Left lobe of liver (tissue), 2 donors: ENCODE measurements at places on chromosomes 6 and 20. TPM values are rescaled to one million over a fixed set of nuclear protein-coding genes. Genes with fewer than 3 reads are reported as not detected.

The SNTA1 gene
- 12.1 TPM for total RNA-seq

The PTPN1 gene
- 8.9 TPM for total RNA-seq

The NDRG3 gene
- 8.1 TPM for total RNA-seq

GRCh38 chr20:41424011-41424410 is 57.4 kb upstream of the EMILIN3 start:
- no peak for DNase-seq

DNA sequence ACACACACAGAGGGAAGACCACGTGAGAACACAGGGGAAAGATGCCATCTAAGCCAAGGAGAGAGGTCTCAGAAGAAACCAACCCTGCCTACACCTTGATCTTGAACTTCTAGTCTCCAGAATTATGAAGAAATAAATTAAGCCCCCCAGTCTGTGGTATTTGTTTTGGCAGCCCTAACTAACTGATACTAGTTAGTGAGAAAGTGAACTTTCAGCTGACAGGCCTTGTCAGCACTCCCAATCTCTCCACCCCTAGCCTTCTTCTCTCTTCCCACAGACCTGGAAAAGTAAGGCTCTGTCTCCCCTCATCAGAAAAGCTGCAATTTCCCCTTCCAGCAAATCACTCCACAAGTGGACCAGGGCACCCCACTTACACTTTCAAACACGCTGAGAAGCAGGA is 108.6 kb upstream of the CDYL start:
- peak; percentile 3 for DNase-seq

GRCh38 chr6:152360034-152360433 is 277.1 kb downstream of the SYNE1 start:
- no peak for DNase-seq

DNA sequence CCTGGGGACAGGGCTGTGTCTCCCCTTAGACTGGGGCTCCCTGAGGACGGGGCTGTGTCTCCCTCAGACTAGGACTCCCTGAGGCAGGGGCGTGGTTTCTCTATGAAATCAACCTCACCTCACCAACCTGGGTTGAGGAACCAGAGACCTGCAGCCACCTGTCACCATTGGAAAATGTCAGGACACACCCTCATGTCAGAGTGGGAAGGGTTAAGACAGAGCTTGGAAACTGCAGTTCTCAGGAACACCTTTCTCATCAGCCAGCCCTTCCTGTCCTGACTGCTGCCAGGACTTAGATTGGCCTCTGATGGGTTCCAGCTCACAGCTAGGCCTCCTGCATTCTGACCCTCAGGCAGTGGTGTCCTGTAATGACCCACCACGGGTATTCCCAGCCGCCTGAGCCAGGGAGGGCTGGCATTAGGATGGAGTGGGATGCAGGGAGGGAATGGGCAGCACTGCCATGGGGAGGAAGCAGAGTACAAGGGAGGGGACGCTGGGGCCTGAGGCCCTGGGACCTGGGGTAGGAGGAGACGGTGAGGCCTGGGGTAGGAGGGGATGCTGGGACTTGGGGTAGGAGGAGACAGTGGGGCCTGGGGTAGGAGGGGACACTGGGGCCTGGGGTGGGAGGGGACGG is 76.3 kb downstream of the MRPL14 start:
- no peak for DNase-seq

- DNase-seq, result peak; percentile 78
Observed at GRCh38 chr6:43247114-43247999, 4.1 kb downstream of the TTBK1 start.

DNA sequence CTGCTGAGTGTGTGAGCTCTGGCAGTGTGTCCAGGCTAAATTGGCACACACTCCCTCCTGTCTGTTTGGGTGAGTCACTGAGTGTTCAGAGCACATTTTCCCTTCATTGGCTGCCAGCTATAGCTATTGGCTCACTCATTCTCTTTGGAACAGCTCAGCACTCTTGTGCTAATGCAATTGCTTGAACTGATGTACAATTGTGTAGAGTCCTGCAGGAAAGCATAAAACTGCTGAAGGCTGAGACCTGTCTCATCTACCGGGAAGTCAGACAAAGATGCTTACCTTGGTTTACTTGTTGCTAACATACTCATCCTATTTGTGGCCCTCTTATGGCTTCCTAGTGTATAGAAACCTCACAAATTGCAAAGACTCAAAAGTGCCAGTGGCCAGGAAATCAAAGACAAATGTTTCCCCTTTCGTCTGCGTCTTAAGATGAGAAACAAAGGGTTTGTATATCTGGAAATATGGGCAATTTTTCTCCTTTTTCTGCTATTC is 351.0 kb downstream of the BCKDHB start:
- peak; percentile 89 for DNase-seq

DNA sequence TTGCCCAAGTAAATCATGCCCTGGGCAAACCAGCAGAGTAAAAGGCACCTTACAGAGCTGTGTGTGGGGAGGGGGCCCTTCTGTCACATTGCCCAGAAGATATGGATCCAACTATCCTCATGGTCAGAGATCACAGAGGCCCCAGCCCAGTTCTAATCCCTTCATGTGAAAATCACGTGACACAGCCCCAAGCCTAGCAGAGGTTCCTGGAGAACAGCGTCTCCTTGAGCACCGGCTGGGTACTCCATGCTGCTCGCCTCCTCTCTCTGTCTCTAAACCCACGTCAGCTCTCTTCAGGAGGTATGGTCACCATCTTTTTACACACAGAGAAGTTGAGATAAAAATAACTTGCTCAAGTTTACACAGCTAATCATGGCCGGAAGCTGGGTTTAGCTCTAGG is 230.2 kb downstream of the ANKRD60 start:
- no peak for DNase-seq
